GM12891 (cell line): ENCODE measurements at places on chromosomes 3 and 15.

DNA sequence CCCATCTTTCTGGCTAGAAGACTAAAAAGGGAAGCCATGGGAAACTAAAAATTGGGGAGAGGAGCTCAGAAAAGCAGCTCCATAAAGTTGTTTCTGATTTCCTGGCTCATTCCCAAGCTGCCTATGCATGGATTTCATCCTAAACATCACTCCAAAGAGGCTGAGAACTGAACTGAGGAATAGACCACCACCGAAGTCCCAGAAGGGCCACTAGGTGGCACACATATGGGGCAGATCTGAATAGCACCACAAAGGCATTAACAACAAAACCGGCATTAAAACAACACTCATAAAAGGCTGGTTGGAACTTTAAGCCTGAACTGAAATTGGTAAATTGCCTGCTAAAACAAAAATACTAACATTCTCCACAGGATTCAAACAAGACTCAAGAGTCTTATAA is 106.3 kb downstream of the PLD1 start:
- peak; percentile 5 for DNase-seq

GRCh38 chr15:95973566-95974256 is 356.8 kb upstream of the NR2F2 start:
- no peak for DNase-seq

- DNase-seq = no peak
Observed at GRCh38 chr15:31318429-31318828, 8.2 kb upstream of the KLF13 start.

GRCh38 chr15:95208988-95209387 is 977.6 kb downstream of the MCTP2 start:
- DNase-seq = no peak

GRCh38 chr3:168517249-168518071 is 421.7 kb upstream of the GOLIM4 start:
- DNase-seq = no peak

GRCh38 chr3:71487418-71487817 is 96.1 kb downstream of the FOXP1 start:
- DNase-seq = no peak

GRCh38 chr3:101643861-101644613 is 32.9 kb downstream of the ZBTB11 start:
- DNase-seq = no peak

DNA sequence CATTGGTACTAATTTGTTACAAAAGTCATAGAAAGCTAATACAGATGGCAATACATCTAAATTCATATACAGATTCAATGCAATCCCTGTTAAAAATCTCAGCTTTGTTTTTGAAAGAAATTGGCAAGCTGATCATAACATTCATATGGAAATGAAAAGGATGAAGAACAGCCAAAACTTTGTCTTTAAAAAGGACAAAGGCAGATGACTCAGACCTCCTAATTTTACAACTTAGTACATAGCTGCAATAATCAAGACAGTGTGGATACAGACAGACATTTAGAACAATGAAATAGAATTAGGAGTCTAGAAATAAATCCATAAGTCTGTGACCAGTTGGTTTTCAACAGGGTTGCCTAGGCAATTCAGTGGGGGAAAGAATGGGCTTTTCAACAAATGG is 63.3 kb downstream of the AQP9 start:
- no peak for DNase-seq
